ENCODE measurements at places on chromosomes 11 and 22.

- no peak for DNase-seq
Measured at GRCh38 chr11:103875855-103876510, 160.5 kb upstream of the DDI1 start.

- DNase-seq = no peak
Measured at GRCh38 chr11:62931499-62932278, 10.5 kb upstream of the CHRM1 start.

GRCh38 chr22:24285245-24285644 lies 14.6 kb downstream of the SPECC1L start:
- DNase-seq = no peak

DNA sequence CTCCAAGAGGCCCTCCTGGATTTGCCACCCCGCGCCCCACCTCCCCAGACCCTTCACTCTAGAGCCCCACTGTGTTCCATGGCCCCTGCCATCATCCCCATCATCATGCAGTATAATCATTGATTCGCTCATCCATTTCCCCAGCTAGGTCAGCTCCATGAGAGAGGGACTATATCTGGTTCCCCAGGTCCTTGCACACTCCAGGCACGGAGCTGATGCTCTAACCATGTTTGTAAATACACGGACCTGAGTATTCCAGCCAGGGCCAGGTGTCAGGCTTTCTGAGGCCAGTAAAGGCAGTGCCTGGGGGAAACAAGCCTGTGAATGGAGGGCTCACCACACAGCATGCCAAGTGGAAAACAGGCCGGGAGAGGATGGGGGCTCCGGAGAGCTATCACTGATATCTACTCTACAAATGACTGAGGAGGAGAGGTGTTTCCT lies 27.1 kb upstream of the OAF start:
- no peak for DNase-seq

DNA sequence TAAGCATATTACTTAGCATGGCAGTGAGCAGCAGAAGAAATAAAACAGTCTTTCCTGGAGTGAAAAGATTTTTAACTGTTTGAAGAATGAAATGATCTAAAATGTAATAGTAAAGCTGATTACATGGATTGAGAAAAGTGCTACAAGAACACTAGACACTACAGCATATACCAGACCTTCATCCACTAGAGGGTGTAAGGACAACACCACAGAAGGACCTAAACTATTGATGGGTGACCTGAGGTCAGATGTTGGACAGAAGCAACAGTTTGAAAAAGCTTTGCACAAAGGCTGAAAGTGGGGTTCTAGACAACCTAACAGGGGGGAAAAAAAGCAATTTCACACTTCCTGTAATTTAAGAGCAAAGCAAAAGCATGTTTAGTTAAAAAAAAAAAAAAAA lies 97.7 kb downstream of the RBFOX2 start:
- DNase-seq = no peak

- DNase-seq = no peak
Measured at GRCh38 chr11:61361237-61361740, 393 bp downstream of the CYB561A3 start.
